ENCODE measurements at places on chromosomes 6 and 20. TPM values are rescaled to one million over a fixed set of nuclear protein-coding genes. Genes with fewer than 3 reads are reported as not detected.

Gene HNF4A
- polyA plus RNA-seq = 25.9 TPM

Gene OR2W1
- polyA plus RNA-seq = not detected

Gene CALHM6
- not detected for polyA plus RNA-seq

Gene PSORS1C1
- polyA plus RNA-seq = 3.0 TPM

Gene ADGRF4
- 5.8 TPM for polyA plus RNA-seq

Gene ABHD16B
- polyA plus RNA-seq = not detected

Gene MTFR2
- 11.8 TPM for polyA plus RNA-seq

Gene IP6K3
- 0.07 TPM for polyA plus RNA-seq

All from A549 (cell line).